ENCODE measurements at places on chromosomes 5 and 9.

DNA sequence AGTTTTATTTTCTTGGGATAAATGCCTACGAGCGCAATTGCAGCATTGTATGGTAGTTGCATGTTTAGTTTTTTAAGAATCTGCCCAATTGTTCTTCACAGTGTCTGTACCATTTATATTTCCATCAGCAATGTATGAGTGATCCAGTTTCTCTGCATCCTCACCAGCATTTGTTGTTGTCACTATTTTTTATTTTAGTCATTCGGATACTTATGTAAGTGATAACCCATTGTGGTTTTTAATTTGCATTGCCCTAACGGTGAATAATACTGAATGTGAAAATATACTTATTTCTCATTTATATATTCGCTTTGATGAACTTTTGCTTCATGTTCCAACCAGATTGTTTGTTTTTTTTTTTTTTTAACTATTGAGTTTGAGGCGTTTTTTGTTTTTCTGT lies 33.7 kb upstream of the PWWP2A start:
- no peak for DNase-seq

DNA sequence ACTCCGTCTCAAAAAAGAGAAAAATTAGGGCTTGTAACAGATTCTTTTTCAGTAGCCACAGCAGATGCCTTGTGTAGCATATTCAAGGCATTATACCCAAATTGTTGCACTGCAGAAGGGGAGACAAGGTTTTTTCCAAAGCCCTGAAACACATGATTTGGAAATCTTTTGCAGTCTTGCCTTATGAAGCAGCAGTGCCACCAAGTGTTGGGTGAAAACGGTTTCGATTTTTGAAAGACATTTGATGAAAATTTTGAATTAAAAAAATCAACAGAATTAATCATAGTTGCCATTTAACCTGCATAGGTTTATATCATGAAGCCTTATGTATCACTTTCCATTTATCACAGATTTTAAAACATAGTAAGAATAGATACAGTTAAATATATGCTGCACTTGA lies 479.5 kb downstream of the TAF11L14 start:
- no peak for DNase-seq

DNA sequence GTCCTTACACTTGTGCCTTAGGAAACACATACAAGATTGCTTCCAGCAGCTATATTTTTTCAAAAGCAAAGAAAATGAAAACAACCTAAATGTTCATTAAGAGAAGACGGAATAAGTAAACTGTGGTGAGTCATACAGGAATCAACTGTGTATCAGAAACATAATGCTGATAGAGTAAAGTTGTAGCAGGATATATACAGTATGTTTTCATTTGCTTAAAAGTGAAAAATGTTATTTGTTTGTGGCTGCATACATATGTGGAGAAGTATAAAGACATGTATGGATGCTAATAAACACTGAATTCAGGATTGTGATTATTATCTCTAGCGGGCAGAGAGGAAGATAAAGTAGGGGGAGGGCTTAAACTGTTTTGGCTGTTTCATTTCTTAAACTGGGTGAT lies 8.3 kb downstream of the DCTN4 start:
- no peak for DNase-seq

GRCh38 chr5:142014911-142015584 lies 2.2 kb upstream of the GNPDA1 start:
- DNase-seq, result no peak

DNA sequence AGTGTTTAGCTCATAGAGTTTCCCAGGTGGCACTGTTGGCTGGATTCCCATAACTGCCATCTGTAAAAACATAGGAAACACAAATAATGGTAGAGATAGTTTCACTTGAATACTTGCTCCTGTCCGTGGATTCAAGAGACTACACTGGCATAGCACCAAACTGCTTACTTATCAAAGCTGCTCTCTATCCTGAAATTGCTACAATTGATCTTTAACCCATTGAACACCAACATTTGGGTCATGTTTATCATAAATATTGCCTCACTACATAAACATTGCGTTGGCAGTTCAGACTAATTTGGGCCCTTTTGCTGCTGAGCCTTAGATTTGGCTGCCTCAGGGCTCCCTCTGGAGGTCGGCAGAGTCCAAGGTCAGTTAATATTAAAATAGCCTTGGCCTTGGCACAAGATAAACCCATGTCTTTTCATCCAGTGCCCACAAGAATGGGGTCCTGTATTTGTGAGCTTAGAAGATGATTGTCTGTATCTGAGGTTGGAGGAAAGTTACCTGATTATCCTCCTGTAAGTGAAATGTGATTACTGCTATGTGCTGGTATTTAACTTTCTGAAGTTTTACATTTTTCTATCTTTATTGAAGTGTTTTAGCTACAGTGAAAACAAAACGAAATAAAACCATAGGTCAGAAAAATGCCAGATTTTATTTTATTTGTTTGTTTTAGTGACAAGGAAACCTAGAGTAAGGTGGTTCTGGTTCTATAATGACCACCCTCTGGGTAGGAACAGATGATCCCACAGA lies 4.0 kb upstream of the RANBP3L start:
- peak; percentile 62 for DNase-seq

DNA sequence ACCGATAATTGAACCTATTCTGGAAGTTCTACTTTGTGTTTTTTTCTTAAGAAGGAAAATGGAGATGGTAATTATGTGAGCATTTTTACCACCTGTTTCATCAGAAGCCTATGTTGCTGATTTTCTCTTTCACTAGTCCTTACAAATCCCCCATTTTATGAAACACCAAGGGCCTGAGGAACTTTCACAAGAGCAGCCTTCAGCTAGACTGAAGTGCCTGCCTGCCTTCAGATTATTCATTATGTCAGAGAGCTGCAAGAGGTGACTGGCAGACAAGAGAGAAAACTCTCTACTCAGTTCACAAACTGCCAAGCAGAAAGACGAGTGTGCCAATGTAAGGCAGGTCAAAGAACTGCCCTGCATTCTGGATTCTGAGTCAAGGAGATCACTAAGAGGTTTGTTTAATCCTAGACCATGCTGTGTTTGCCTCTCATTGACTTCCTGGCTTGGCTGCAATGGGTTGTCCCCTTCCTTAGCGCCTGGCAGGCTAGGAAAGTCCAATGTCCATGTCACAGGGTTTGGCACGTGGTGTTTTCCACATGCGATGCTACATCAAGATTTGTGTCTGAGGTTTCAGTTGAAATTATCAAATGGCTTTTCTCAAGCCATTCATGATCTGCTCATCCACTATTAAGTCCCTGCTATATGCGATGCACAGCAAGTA lies 143.3 kb downstream of the CDC42SE2 start:
- DNase-seq, result no peak

GRCh38 chr5:95075111-95075510 lies 209.8 kb downstream of the MCTP1 start:
- DNase-seq, result no peak

DNA sequence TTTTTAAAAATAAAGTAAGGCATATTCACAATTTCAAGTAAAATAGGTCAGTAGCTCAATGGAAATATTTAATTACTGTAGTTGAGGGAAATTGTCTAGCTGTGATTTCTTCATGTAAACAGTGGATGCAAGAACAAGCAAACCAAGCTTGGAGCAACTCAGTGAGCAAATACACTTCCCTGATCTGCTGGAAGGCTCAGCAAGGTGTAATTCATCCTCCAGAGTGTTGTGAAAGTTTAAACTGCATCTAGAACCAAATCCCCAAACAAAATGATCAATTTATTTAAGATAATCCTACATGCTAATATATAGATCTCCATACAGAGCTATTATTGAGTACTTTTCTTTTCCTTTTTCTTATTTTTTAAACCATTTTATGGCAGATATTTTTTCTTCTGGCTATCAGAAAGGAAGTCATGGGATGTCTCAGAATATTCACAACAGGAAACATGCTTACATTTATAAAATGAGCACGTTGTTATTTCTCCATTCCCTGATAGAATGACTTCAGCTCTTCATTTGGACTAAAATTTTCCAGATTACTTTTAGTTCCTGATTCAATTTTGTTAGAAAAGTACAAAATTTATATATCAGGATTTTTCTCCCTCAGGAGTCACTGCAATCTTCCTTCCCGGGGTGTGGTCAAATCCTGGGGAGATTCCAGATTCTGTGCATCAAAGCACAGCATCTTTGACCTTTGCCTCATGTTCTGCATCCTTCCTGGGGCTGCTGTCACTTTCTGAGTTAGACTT lies 219.2 kb upstream of the ELL2 start:
- DNase-seq, result no peak

DNA sequence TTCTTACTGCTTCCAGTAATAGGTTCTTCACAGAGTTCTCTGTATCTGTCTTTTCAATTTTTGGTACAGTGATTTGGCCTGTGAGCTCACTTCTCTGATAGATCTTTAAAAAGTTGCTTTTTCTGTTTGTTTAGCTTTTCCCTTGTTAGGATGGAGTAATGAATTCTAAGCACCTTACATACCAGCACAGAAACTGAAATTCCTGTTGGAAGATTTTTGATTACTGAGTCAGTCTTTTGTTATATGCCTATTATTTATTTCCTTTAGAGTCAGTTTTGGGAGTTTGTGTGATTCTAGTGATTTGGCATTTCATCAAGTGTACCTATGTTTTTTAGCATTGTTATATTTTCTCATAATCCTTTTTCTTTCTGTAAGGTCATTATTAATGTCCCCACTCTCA lies 37.6 kb upstream of the IPPK start:
- no peak for DNase-seq

GRCh38 chr5:178284093-178284675 lies 51.6 kb upstream of the PHYKPL start:
- no peak for DNase-seq

- DNase-seq, result peak; percentile 62
Observed at GRCh38 chr5:113375480-113376060, 59.2 kb downstream of the TSSK1B start.

DNA sequence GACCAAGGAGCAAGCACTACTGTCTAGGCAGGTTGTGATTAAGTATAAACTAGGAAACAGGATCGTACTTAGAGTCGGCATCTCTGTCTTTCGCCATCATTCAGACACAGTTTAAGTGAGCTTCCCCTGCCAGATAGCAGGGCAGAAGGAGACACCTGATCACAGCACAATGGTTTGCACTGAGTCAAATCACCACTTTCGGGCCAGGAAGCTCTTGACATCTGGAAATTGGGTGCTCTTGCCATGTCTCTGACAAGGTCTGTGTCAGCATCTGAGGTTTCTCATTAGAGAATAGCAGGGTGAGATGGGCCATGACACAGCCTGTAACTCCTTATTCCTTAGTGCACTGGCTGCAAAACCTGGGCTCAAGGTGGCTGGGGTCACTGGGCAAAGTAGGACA lies 8.3 kb downstream of the ADRB2 start:
- no peak for DNase-seq

DNA sequence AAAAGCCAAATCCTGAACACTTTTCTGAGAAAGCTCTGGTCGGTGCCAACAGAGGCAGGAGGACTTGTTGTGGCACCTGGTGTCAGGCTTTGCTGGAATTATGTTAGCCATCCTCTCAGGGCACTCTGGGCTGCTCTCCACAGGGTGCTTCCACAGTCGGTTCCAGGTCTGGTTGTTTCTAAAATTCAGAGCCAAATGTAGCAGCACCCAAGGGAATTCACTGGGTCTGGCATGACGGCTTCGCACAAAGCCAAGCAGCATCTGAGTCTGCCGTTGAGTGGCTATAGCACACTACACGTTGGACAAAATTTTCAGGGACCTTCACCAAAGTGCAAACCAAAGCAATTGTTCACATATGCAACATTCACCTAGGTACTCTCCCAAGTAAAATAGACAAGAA lies 110.2 kb downstream of the PJA2 start:
- no peak for DNase-seq

DNA sequence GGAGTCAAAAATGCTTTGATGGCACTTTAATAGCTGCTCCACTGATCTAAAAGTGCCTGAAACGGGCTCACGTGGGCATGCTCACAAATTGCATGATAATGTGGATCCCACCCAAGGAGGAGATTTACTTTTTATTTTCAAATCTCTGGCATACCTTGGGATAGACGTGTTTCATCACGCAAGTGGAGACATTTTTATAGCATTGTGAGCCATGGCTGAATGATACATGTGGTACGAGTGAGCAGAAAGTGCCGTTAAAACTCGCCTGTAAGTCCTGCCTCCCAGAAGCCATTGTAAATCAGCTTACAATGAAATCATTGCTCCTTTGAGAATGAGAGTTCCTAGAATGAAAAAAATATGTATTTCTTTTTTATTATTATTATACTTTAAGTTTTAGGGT lies 514.7 kb downstream of the MAT2B start:
- no peak for DNase-seq

- DNase-seq, result no peak
Observed at GRCh38 chr9:97954550-97954989, 16.6 kb upstream of the HEMGN start.

DNA sequence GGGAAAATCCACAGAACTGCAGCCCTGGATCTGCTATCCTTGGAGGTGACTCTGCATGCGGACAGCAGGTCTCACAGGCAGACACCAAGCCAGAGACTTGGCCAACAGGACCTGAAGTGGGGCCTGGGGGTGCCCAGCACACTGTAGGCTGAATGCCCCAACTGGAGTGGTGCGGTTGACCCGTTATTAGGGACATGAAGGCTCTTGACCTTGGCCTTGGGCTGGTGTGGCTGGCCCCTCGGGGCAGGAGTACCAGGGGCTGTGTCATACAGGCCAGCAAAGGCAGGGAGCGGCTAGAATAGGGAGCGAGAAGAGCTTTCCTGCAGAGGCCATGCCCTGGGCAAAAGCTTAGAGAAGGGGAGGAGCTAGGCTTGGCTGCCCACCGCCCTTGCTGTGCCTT lies 153.2 kb upstream of the MVB12B start:
- DNase-seq, result no peak

DNA sequence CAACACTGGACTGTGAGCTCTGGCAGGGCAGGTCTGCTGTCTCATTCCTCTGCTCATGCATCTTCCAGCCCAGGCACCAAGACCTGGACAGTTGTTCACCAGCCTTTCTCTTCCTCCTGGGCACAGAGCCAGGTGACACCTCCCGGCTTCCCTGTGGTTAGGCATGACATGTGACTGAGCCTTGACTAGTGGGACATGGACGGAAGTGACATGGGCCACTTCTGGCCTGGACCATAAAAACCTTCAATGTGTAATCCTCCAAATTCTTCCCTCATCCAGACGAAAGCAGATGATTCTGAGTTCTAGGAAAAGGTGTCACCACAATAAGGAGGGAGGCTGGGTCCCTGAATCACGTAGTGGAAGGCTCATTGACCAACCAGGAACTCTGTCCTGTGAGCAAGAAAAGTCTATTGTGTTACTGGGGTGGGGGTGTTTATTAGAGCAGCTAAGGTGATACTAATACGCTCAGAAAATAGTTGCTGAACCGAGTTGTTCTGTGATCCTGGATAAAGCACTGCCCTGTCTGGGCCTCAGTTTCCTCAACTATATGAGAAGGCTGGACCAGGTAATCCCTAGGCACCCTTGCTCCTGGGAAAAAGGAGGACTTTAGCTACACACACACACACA lies 26.6 kb upstream of the CRB2 start:
- DNase-seq, result no peak
